ENCODE measurements at places on chromosomes 13 and 19.
A peak's percentile ranks its signal among the peaks of the same experiment; 100 is the strongest.

DNA sequence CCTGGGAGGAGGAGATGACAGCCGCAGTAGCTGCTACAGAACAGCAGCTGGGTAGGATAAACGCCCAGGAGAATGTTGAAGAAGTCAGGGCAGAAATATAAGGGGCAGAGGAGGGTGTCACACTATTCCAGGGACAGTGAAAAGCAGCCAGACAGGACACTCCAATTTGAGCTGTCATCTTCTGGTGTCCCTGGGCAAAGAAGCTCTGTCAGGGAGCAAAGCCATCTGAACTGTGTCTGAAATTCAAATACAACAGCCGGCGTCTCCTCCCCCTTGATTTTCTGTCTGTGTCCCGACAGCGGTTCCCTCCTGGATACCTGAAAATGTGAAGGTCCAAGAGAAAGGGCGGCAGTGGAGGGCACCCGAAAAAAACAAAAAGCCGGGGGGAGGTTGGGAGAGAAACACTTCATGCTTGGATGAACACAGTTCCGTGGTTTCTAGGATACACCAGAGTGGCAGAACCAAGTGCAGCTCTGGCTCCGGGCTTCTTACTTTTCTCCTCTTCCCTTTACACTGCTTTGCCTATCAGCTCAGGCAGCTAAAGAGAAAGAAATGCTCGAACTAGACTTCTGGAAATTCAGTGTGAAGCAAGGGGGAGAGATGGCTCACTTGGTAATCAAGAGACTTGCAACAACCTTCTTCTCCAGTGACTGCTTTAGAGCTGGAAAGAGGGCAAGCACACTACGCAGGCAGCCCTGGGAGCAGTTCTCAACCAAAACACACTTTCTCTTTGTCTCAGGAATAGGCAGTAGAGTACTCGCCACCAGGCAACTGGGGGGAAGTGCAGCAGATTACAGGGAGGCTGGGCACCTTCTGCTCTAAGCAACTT lies 465.6 kb downstream of the ITGBL1 start:
- DNase-seq, result peak; percentile 37

- DNase-seq, result peak; percentile 19
Measured at GRCh38 chr13:51726446-51727193, 77.3 kb downstream of the DHRS12 start.

DNA sequence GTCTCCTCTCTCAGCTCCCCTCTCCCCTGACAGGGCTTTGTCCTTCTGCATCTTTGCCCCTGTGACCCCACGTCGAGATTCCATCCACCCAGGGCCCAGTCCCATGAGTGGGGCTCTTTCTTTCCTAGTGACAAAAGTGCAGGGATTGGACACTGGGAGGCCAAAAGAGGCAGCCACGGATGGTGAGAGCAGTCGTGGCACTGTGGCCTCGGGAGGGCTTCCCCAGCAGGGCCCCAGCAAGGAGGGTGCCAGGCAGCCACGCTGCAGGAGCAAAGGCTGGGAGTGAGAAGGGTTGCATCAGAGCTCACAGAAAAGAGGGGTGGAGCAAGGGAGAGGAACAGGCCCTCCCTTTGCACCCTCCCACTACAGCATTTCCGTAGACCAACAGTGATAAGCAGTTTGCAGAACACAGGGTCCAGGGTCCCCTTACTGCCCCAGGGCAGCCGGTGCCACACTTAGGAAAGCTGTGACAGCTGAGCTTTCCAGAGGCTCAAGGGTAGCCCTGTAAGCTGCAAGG lies 4.9 kb downstream of the ZSCAN1 start:
- no peak for DNase-seq

- no peak for DNase-seq
Measured at GRCh38 chr13:68895696-68896095, 1211.9 kb upstream of the ATXN8OS start.

GRCh38 chr19:8850488-8850887 lies 18.3 kb downstream of the MBD3L1 start:
- no peak for DNase-seq

Data from Daoy (cell line).